Thoracic aorta (tissue), 2 donors: ENCODE measurements at places on chromosomes 6 and 20.

DNA sequence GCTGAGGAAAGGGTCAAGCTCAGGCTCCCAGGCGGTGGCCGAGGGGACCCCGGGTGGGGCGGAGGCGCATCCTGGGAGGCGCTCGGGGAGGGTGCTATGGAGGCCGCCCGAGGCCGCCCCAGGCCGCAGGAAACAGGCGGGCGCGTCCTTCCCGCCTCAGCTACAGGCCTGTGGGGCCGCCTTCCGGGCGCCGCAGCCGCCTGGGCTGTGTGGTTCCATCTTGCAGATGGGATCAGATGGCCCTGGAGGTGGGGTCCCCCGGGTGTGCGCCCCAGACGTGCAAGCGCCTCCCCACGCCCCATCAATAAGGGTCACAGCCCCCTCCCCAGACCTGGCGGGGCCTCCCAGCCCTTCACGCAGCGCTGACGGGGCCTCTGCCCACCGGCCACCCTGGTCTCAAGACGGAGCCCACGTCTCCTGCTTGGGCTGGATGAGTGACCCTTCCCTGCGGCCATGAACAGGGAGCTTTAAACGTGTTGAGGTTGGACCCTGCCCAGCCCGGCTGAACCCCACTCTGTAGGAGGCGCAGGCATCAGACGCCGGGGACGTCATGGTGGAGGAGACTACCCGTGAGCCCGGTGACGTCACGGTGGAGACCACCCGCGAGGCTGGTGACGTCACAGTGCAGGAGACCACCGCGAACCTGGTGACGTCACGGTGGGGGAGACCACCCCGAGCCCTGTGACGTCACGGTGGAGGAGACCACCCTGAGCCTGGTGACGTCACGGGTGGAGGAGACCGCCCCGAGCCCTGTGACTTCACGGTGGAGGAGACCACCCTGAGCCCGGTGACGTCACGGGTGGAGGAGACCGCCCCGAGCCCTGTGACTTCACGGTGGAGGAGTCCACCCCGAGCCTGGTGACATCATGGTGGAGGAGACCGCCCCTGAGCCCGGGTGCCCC lies 267.0 kb downstream of the DLL1 start:
- no peak for DNase-seq

DNA sequence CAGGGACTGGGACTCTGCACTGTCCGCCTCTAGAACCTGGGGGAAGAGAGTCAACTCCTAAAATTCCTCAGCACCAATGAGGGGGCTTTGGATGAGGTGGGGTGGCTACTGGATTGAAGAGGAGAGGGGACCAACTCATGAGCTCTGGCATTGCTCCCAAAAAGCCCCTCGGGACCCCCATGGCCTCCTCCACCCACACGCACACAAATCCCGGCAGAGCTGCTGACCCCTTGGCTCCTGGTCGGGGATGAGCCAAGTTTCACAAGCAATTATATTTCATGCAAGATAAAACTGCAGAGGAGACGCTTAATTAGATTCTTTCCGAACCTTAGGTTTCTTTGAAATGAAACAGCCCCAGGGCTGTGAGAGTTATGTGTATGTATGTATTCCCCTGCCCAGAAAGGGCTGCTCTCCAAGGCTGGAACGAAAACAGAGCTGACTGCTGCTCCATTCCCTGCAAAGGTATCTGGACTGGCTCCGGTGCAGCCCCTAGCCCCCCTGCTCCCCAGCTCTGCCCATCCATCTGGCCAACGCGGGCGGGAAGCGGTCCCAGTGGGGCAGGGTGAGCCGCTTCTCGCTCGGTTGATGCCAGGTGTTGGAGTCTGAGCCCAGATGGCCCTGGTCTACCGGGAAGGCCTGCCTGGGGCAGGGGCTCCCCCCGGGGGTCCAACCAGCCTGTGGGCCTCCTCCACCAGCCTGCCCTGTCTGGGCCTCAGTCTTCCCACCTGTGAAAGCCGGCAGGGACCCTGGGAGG lies 46.8 kb upstream of the STX16 start:
- no peak for DNase-seq

DNA sequence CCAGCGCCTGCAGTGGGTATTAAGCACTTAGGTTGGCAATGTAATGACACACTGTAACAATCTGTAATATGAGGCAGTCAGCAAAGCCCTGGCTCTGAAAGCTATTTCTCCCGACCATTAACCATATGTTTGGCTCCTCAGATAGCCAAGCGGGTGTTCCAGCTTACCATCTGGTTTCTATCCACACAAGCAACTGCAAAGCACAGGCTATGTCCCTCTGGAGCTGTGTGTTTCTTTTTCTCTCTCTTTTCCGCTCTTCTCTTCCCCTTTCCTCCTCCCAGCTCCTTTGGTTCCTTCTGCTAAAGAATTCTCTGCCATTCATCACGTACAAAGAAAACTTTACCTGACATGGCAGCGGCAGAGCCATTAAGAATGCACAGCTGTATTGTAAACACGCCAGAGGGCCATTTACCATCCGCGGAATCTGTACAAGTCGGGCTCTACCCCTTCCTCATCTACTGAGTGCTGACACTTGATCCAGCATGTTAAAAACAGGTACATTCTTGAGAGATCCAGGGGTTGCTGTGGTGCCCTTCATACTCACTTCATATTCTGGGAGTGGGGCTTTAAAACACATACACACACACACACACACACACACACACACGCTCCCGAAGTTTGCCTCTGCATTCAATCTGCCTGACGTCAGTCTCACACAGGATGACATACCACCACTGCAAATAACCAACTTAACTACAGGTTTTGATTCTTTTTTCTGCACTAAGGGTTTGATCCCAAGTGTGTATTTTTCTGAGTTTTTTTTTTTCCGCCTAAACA lies 77.2 kb downstream of the BACH2 start:
- no peak for DNase-seq

- DNase-seq, result no peak
Observed at GRCh38 chr6:154768280-154768679, 35.1 kb downstream of the SCAF8 start.

DNA sequence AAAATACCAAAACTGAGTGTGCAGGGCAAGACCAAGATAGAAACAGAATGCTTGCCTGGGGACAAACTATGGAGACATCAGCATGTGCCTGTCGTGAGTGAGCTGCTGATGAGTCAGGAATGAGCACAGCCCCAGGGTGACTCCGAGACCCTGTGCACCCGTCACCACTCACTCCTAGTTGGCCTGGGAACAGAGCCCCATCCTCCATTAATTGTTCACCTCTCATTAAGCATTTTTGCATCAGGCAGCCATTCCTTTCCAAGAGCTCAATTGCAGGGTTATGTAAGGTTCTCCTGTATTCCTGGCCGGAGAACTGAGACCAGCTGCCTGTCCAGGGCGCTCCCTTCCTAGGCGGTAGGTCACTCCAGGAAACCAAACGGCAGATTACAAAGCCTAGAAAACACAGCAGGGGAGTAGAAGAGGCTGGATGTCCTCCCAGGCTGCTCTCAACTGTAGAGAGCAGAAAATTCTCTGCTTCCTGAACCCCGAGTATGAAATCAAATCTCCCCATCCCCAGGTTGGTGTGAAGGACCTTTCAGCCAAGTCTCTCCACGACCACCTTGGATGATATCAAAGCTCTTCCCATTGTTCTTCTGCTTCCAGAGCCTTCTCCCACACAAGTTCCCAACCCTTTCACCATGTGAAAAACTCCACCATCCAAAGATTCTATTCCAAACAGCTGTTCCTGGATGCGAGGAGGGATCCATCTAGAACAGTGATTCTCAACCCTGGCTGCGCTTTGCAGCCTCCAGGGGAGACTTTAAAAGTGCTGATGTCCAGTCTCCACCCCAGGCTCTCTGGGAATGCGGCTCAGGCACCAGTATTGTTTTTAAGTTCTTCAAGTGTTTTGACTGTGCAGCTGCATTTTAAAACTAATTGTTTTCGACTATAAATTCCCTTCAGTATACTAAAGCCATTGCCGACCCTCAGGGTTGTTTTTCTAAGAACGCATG lies 532.6 kb upstream of the JARID2 start:
- DNase-seq, result no peak

DNA sequence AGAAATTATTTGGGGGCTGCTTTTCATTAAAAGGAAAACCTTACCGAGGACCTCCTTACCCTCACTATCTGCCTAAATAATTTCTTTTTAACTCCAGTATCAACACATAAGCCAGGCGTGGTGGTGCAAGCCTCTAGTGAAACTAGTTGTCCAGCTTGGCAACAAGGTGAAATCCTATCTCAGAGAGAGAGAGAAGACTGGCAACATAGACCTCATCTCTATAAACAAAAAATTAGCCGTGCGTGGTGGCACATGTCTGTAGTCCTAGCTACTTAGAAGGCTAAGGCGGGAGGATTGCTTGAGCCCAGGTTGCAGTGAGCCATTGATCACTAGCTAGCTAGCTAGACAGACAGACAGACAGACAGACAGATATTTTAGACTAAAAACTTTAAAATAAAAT lies 92.5 kb downstream of the ARMC2 start:
- no peak for DNase-seq

DNA sequence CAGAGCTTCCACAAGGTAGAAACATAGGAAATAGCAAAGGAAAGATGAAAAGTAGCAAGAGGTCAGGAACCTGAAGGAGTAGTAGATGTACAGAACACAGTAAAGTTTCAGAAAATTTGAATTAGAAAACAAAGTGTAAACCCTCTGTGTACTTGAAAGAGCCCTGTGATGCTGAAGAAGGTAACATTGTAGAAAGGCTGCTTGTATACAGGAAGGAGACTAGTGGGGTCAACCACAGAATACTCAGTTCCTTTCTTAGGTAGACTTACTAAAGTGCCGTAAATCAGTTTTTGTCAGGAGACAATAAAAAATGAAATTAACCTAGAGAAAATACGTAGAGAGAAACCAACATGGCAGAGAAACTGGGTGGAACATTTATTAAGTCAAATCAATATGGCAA lies 149.7 kb downstream of the AIG1 start:
- DNase-seq, result no peak

GRCh38 chr6:133085896-133086295 lies 155.3 kb upstream of the EYA4 start:
- no peak for DNase-seq

- DNase-seq, result no peak
Observed at GRCh38 chr6:131283466-131284175, 148.4 kb downstream of the AKAP7 start.

- DNase-seq, result no peak
Observed at GRCh38 chr20:41362748-41363140, 3.9 kb downstream of the EMILIN3 start.

DNA sequence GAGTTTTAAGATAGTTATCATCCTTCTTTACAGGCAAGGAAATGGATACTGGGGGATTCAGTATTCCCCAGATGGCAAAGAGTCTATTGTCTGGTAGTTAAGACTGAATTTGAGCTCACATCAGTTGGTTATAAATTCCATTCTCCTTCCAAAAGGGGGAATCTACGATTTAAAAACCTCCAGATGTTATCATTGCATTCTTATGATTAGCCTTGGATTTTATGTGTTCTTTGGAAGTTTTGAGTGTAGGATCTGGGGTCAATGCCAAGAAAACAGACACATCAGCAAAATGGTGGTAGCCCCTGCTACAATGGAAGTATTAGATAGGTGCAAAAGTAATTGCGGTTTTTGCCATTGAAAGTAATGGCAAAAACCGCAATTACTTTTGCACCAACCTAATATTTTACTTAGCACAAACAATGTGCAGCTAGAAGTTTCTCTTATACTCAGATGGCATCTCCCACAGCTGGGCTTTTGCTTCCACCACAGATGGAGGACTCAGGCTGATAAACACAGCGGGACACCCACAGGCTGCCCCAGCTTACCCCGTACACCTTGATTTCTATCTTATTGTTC lies 168.2 kb upstream of the RIN2 start:
- no peak for DNase-seq

DNA sequence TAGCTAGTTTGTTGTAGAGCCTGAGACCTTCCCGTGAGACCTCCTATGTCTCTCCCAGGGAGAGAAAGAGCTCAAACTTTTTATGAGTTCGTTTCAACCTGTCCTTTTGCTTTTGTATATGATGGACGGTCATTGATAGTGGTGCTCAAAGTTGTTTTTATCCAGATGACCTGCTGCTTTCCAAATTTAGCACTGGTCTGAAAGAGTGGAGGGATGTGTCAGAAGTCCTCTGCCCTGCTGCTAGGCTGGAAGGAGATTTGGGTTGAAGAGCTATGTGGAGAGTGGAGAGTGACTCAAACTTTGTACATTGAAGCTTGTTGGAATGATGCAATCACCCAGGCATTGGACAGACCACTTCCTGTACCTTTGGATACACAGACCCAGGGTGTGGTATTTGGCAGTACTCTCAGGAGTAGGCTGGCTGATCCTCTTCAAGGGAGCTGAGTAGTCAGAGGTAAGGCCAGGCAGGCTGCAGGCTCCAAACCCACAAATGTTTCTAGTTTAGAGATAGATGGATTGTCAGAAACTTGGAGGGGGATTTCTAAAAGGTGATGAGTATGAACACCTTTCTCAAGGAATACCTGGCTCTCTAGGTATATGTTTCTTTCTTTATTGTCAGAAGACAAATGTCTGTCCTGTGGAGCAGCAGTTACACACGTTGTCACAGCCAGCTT lies 49.4 kb upstream of the RREB1 start:
- no peak for DNase-seq

DNA sequence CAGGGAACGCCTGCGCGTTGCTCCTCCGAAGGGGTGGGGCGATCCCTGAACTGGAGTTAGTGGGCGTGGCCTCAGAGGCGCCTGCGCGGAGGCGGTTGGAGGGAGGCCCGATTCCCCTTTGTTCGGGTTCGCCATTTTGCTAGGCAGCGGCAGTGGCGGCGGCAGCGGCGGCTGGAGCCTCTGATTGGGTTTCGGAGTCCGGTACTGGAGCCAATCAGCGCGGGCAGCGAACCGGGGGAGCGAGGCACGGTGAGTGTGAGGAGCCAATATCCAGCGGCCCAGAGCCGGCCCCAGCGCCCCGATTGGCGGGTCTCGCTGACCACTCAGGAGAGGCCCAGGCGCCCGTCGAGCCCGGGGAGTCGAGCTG lies at the start of gene NFYA:
TSS of gene NFYA (plus strand) at position 139 of the 367 bp plus-strand sequence. CDS start 6,116 bp downstream, outside the sequence.
- DNase-seq, result peak; percentile 97
